ENCODE measurements at places on chromosomes 12 and 14. TPM values are rescaled to one million over a fixed set of nuclear protein-coding genes. Genes with fewer than 3 reads are reported as not detected.

The BIN2 gene
- 4.2 TPM for total RNA-seq

The ADAM21 gene
- 0.11 TPM for total RNA-seq

The KRT85 gene
- not detected for total RNA-seq

The NTN4 gene
- total RNA-seq, result 63.9 TPM

The ANKS1B gene
- 8.2 TPM for total RNA-seq

The A2ML1 gene
- total RNA-seq, result not detected

The EGLN3 gene
- 5.9 TPM for total RNA-seq

The CCDC60 gene
- not detected for total RNA-seq

The SLC35F4 gene
- not detected for total RNA-seq

The KIF26A gene
- 32.6 TPM for total RNA-seq

The SDSL gene
- total RNA-seq, result 11.0 TPM

The SLC24A4 gene
- total RNA-seq, result not detected

The ZNF839 gene
- 11.0 TPM for total RNA-seq

The ARHGAP9 gene
- total RNA-seq, result 21.6 TPM

The IL31 gene
- not detected for total RNA-seq

The TUNAR gene
- total RNA-seq, result not detected

The PARPBP gene
- total RNA-seq, result 0.64 TPM

The IQSEC3 gene
- total RNA-seq, result 0.53 TPM

The BMAL2 gene
- total RNA-seq, result 5.6 TPM

The SIX6 gene
- not detected for total RNA-seq

The FAM90A1 gene
- not detected for total RNA-seq

The IFNG-AS1 gene
- not detected for total RNA-seq

The NRXN3 gene
- 21.0 TPM for total RNA-seq

The IRAK3 gene
- total RNA-seq, result 35.9 TPM

The BATF gene
- total RNA-seq, result not detected

The TC2N gene
- total RNA-seq, result 37.8 TPM

The DTX1 gene
- 4.5 TPM for total RNA-seq

The LMNTD1 gene
- total RNA-seq, result not detected

The NTS gene
- total RNA-seq, result not detected

The ALDH1L2 gene
- total RNA-seq, result 68.9 TPM

The DNAAF2 gene
- 14.0 TPM for total RNA-seq

The FOXG1 gene
- total RNA-seq, result not detected

The MUCL1 gene
- total RNA-seq, result not detected

The RFX4 gene
- total RNA-seq, result not detected

The BRAP gene
- 6.2 TPM for total RNA-seq

The POTEG gene
- total RNA-seq, result not detected

The ZNF385A gene
- 53.2 TPM for total RNA-seq
